ENCODE measurements at places on chromosomes 4 and X.

GRCh38 chr4:142285222-142285583 lies 560.9 kb downstream of the INPP4B start:
- H3K27ac ChIP-seq: no peak overlapping the region
- no peak overlapping the region for H3K4me3 ChIP-seq
- no peaks in the 10 kb centered on the region for H3K36me3 ChIP-seq
- DNase-seq: no peak

GRCh38 chr4:175271010-175271630 lies 353.0 kb downstream of the ADAM29 start:
- 0 out of 2 replicates have a peak overlapping the region, but pooled peaks have one; percentile 1 for H3K4me3 ChIP-seq
- no peaks in the 10 kb centered on the region for H3K27me3 ChIP-seq
- peaks cover 15% of the 10 kb centered on the region for H3K4me1 ChIP-seq
- DNase-seq: peak; percentile 64

- H3K27me3 ChIP-seq: no peaks in the 10 kb centered on the region
- no peaks in the 10 kb centered on the region for H3K36me3 ChIP-seq
Measured at GRCh38 chrX:2484721-2485648, 15.8 kb downstream of the DHRSX start.

- no peaks in the 10 kb centered on the region for H3K4me1 ChIP-seq
- no peaks in the 10 kb centered on the region for H3K36me3 ChIP-seq
- no peak for DNase-seq
- no peak overlapping the region for H3K27ac ChIP-seq
- no peaks in the 10 kb centered on the region for H3K27me3 ChIP-seq
Measured at GRCh38 chr4:1036976-1037810, 25.8 kb downstream of the FGFRL1 start.

DNA sequence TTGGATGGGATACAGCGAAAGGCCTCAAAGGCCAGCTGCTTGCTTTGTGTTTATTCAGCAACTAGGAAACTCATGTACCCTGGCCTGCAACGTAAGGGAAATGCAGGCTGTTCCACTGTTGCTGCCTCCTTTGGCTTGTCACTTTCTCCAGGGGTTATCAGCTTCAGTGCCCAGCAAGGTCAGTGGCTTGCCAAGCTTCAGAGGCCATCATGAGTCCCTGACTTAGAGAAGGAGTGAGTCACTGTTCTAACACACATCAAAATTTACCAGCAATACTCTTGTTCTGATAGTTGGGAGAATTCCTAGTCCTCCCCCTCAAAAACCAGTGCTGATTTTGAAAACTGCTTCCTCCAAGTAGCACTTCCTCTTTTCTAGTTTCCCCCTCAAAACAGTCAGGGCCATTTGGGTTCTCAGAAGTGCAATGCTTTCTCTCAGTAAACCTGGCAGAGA lies 250.8 kb downstream of the ARHGAP24 start:
- H3K27me3 ChIP-seq: no peaks in the 10 kb centered on the region
- peak overlapping the region; percentile 13 for H3K27ac ChIP-seq
- peak; percentile 22 for DNase-seq
- no peaks in the 10 kb centered on the region for H3K36me3 ChIP-seq
- peaks cover 19% of the 10 kb centered on the region for H3K4me1 ChIP-seq

DNA sequence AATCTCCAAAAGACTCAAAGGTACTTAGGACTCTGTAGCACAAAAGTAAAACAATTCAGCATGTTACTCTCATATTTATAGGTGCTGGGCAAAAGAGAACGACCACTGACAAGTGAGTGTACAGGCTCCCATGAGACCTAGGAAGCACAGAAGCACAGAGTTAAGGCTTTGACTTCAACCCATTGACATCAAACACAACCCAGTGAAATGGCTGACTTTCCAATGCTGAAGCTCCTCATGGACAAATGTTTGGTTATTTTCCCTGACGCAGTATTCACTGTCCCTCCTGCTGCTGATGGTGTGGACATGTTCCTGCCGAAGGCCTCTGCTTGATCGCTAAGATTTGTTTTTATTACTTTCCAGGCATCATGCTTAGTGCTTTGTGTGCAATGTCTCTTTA lies 148.7 kb downstream of the TSPAN5 start:
- no peak for DNase-seq
- H3K4me1 ChIP-seq: peaks cover 15% of the 10 kb centered on the region
- H3K27me3 ChIP-seq: no peaks in the 10 kb centered on the region
- no peak overlapping the region for H3K4me3 ChIP-seq
- no peaks in the 10 kb centered on the region for H3K36me3 ChIP-seq
- no peak overlapping the region for H3K27ac ChIP-seq

DNA sequence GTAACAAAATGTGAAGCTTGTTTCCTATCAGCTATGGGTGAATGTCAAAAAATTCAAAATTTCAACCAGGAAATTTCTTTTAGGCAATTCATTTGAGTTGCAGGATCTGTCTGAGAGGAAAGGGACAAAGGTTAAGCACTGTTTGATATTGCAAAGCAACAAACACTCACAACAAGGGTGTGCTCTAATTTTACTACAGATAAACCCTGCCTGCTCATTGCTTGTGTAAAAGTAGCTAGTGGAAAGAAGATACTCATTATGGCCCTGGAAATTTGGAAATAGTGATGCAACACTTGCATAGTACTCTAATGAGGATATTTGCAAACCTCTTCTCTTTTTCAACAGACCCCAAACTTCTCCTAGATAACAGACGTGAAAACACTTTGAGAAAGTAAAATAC lies 27.1 kb downstream of the FAM47E start:
- no peaks in the 10 kb centered on the region for H3K36me3 ChIP-seq
- no peak overlapping the region for H3K4me3 ChIP-seq
- no peak overlapping the region for H3K27ac ChIP-seq
- H3K4me1 ChIP-seq: no peaks in the 10 kb centered on the region

- 0 out of 2 replicates have a peak, but pooled peaks cover 4% of the 10 kb centered on the region for H3K4me1 ChIP-seq
- peak overlapping the region; percentile 64 for H3K4me3 ChIP-seq
- H3K36me3 ChIP-seq: no peaks in the 10 kb centered on the region
- peak; percentile 78 for DNase-seq
- no peaks in the 10 kb centered on the region for H3K27me3 ChIP-seq
Measured at GRCh38 chrX:103404231-103405008, 28.1 kb downstream of the BEX3 start.

- no peak overlapping the region for H3K4me3 ChIP-seq
- no peak overlapping the region for H3K27ac ChIP-seq
- no peak for DNase-seq
- H3K27me3 ChIP-seq: no peaks in the 10 kb centered on the region
- no peaks in the 10 kb centered on the region for H3K4me1 ChIP-seq
- H3K36me3 ChIP-seq: no peaks in the 10 kb centered on the region
Measured at GRCh38 chrX:151970661-151971060, 3.8 kb downstream of the GABRE start.

DNA sequence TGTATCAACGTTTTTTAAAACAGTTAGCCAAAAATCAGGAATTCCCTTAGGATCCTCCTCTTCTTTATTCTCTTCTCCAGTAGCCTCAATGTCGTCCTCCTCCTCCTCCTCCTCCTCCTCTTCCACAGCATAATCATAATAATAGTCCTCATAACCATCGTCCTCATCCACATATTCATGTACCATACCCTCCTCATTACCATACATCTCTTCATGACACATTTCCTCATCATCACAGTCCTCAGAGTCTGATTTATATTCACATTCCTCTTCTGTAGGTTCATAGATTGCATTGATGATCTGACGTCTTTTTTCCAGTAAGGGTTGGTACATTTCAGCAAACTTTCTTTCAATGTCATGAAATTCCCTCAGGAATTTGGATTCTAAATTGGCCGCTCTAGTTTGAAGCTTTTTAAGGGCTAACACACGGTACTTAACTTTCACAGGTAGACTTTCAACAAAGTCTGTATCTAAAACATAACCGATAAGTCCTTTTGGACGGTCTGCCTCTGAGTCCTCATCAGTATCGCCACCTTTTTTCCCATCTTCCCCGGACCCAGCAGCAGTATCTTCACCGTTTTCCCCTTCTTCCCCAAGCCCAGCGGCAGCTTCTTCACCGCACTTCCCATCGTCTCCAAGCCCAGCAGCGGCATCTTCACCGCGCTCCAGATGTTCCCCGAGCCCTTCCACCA lies 771 bp downstream of the NAP1L2 start:
- H3K27ac ChIP-seq: peak overlapping the region; percentile 84
- H3K27me3 ChIP-seq: no peaks in the 10 kb centered on the region
- H3K4me3 ChIP-seq: peak overlapping the region; percentile 81
- H3K36me3 ChIP-seq: no peaks in the 10 kb centered on the region
- DNase-seq: no peak
- no peaks in the 10 kb centered on the region for H3K4me1 ChIP-seq

- H3K27me3 ChIP-seq: peaks cover 42% of the 10 kb centered on the region
- no peaks in the 10 kb centered on the region for H3K36me3 ChIP-seq
- H3K4me1 ChIP-seq: 0 out of 2 replicates have a peak, but pooled peaks cover 3% of the 10 kb centered on the region
Measured at GRCh38 chr4:184825141-184825895, 450 bp downstream of the ACSL1 start.

GRCh38 chr4:105923497-105924238 lies 28.4 kb downstream of the NPNT start:
- no peaks in the 10 kb centered on the region for H3K27me3 ChIP-seq
- H3K4me3 ChIP-seq: no peak overlapping the region
- H3K27ac ChIP-seq: no peak overlapping the region

DNA sequence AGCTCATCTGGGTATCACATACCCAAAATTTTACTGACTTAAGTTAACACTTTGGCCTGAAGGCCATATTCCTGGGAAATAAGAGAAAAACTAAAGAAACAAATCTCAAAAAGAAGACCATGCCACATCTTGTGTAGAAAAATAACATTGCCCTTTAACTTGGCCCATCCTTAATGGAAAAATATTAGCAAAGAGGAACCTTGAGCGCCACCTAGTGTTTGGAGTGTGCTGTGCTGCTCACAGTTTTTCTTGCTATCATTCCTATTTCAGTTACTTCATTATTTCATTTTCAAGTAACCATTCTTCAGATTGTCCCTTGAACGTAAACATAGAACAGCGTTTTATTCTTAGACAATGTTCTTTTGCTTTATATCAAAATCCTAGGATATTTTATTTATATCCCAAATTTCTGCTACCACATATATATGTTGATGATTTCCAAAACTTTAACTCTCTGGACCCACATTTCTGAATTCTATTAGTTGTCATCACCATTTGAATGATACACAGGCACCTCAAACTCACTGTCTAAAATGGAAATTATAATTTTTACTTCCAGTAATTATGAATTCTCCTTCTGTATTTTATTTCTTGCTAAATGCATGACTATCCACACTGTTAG lies 999.0 kb upstream of the ADGRL3 start:
- H3K36me3 ChIP-seq: no peaks in the 10 kb centered on the region
- H3K4me1 ChIP-seq: no peaks in the 10 kb centered on the region
- H3K27me3 ChIP-seq: no peaks in the 10 kb centered on the region
- no peak overlapping the region for H3K4me3 ChIP-seq
- no peak overlapping the region for H3K27ac ChIP-seq

DNA sequence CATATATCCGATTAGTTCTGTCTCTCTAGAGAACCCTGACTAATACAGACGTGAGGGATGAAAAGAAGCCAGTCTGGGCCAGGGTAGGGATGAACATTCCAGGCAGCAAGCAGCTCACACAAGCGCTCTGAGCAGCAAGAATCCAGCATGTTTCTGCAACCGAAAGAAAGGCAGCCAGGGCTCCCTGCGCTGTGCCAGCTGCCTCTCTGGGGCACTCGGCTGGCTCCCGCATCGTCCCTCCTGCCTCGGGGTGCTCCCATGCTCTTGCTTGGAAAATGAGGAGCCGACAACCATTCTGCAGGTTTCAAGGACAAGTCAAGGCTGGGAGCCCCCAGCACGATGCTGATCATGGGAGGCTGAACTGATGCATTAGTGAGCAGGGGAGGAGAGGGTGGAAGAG lies 7.0 kb downstream of the JAKMIP1 start:
- no peak overlapping the region for H3K4me3 ChIP-seq
- no peak for DNase-seq
- H3K27ac ChIP-seq: no peak overlapping the region
- H3K36me3 ChIP-seq: no peaks in the 10 kb centered on the region

DNA sequence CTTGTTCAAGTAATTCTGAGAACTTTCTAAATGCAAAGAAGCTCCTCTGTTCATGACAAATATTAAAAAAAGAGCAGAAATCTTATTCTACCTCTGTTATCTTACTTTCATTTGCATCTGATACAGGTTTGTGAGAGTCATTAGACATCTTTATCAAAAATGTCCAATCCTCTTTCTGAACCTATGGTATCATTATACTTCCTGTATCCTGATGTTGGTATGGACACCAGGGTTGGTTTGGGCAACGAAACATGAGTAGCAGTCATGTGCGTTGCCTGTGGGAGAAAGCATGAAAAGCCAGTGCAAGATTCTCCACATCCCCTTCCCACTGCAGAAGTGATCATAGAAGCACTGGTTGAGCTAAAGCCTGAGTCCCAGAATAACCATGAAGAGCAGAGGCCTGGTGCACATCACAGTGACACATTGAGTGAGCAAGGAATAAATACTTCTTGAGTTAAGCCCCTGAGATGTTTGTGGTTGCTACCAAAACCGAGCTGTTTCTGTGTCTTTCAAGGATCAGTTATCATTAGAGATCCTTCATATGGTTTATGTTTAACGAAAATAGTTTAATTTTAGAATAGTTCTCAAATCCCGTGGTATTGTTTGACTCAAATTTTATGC lies 197.2 kb downstream of the BANK1 start:
- H3K27me3 ChIP-seq: no peaks in the 10 kb centered on the region
- H3K4me1 ChIP-seq: no peaks in the 10 kb centered on the region
- no peak overlapping the region for H3K4me3 ChIP-seq
- no peaks in the 10 kb centered on the region for H3K36me3 ChIP-seq

DNA sequence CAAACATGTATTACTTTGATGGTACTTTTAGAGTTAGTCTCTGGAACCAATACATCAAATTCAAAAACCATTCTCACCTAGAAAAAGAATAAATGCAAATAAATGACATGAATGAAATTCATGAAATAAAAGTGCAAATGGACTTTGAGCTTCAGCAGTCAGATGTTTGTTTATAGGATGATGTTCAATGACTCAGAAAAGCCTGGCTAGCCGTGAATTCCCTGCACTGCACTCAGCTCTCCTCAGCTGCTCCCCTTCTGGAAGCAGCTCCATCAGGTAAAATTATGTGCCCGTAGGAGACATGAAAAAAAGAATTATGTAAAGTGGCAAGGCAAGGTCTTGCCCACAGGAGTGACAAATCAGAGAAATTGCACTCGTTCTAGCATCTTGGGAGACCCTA lies 390.6 kb downstream of the GPM6A start:
- H3K4me1 ChIP-seq: no peaks in the 10 kb centered on the region
- no peaks in the 10 kb centered on the region for H3K27me3 ChIP-seq
- no peak for DNase-seq
- no peak overlapping the region for H3K4me3 ChIP-seq
- H3K36me3 ChIP-seq: no peaks in the 10 kb centered on the region

- no peak overlapping the region for H3K27ac ChIP-seq
- no peak for DNase-seq
- peaks cover 31% of the 10 kb centered on the region for H3K4me1 ChIP-seq
- H3K27me3 ChIP-seq: no peaks in the 10 kb centered on the region
Measured at GRCh38 chr4:152456609-152457008, 79.3 kb downstream of the FBXW7 start.

DNA sequence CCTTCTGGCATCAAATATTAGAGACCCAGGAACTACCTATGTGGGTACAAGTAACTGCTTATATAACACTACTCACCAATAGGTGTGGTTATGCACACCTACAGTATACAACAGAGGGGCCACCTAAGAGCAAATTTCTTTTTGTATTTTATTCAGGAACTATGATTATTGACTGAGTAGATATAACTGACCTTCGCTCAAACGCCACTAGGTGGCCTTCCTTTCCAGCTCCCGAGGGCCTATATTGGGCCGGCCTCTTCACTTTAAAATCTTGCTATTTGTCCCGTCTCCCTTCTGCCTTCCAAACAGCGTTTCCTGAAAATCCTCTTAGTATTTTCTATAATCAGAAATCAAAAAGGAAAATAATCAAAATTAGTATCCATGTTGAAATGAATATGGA lies 19.9 kb upstream of the PABPC5 start:
- no peaks in the 10 kb centered on the region for H3K4me1 ChIP-seq
- H3K27ac ChIP-seq: no peak overlapping the region
- H3K36me3 ChIP-seq: no peaks in the 10 kb centered on the region
- DNase-seq: no peak
- H3K4me3 ChIP-seq: no peak overlapping the region
- H3K27me3 ChIP-seq: no peaks in the 10 kb centered on the region

All from MM.1S (cell line).